Right ventricle myocardium superior (tissue), 1 donor: ENCODE measurements at places on chromosomes 6 and 20.

GRCh38 chr6:166728884-166729530, 102.0 kb upstream of the RPS6KA2 start:
- DNase-seq = no peak

DNA sequence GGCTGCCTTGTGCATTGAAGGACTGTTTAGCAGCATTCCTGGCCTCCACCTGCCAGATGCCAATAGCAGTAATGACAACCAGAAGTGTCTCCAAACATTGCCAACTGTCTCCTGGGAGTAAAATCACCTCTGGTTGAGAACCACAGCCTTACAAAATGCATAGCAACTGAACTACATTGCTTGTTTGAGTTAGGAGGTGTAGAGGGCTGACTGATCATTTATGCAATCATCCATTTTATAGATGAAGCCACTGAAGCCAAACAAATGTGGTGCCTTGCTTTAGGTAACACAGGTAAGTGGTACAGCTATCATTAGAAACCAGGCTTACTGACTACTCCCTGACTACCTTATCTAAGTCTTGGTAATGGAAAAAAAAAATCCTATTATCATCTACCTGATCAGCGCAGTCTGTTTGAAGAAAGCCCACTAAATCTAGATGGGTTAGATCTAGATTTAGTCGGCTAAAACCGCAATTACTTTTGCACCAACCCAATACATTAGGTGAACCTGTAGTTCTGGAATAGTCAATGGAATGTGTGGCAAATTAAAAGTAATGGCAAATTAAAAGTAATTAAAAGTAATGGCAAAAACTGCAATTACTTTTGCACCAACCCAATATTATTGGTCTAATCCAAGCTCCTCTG, 47.7 kb upstream of the F13A1 start:
- DNase-seq = no peak

DNA sequence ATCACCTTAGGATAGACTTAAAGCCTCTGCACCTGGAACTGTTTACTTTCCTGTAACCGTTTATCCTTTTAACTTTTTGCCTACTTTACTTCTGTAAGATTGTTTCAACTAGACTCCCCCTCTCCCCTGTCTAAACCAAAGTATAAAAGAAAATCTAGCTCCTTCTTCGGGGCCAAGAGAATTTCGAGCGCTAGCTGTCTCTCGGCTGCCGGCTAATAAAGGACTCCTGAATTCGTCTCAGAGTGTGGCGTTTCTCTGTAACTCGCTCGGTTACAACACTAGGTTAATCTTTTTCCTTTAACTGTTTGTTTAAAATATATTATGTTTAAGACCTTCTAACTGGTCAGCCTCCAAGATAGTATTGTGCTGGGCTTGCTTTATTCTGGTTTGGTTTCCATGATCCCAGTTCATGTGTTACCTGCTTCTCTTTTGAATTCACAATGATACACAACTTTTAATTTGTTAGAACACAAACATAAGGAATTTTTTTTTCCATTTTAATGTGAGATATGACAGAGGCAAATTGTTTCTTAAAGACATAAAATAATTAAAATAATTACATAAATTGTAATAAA, 8.7 kb upstream of the NQO2 start:
- DNase-seq = no peak

DNA sequence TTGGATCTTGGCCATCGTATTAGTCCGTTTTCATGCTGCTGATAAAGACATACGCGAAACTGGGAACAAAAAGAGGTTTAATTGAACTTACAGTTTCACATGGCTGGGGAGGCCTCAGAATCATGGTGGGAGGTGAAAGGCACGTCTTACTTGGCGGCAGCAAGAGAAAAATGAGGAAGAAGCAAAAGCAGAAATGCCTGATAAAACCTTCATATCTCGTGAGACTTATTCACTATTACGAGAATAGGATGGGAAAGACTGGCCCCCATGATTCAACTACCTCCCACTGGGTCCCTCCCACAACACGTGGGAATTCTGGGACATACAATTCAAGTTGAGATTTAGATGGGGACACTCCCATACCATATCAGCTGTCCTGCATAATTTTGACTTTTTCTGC, 20.1 kb upstream of the REPS1 start:
- DNase-seq = no peak

DNA sequence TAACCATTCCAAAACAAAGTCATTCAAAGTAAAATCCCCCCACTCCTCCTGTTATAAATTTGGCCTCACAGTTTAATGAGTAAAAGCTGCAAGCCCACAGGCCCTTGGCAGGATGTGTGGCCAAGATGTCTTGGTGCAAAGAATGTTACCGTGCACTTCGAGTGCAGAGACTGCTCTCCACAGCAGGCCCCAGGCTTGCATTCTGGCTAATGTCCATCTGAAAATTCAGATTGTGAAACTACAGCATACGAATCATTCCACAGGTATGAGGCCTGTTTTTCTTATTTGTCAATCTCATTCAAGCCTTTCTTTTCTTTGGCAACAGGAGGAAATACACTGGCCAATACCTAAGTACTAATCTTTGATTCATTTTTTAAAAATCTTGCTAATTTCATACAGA, 7.1 kb downstream of the RPS6KA2 start:
- DNase-seq = no peak

DNA sequence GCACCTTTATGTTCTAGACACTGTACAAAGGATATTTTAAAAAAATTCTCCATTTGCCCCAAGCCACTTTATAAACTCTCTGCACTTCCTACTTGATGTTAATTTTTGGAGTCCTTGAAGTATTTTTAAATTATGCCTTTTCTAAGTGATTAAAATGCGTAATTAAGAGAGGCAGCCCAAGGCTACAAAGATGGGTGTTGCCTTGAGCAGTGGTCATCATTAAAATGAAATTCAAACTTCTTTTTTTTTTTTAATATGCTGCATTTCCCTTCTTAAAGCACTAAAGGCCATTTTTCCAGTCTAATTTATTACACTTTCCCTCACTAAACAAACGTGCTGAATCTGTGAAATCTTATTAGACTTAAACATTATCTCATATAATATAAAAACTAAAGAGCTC, 102.4 kb downstream of the IMPG1 start:
- DNase-seq = no peak
